Spinal cord (tissue), 10 donors: ENCODE measurements at places on chromosomes 5 and 9.

DNA sequence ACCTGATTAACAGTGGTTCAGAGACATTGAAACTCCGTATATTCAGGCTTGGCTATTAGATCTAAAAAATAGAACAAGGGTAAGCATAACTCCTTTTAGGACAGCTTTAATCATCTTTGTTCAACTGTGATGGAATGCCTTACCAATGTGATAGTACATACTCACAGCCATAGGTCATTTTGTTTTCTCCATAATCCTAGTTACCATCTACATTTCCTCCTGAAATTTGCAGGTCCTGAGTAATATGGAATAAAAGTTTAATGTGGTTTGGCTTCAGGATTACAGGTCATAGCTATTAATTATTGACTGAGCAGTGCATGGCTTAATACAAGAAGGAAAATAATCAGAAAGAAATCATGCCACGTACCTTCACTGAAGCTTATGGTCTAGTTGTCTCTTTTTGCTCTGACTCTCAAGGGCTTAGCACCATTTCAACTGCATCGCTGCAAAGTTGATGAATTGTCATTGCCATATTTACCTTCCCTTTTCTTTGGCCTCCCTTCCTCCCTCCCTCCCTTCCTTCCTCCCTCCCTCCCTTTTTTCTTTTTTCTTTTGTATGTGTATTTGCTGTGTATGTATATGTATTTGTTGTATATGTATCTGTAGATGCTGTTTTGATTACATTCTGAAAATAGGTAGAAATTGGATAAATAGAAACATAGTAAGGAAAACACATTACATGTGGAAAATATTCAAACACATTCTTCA is 250.9 kb upstream of the ZNF608 start:
- no peak for DNase-seq

DNA sequence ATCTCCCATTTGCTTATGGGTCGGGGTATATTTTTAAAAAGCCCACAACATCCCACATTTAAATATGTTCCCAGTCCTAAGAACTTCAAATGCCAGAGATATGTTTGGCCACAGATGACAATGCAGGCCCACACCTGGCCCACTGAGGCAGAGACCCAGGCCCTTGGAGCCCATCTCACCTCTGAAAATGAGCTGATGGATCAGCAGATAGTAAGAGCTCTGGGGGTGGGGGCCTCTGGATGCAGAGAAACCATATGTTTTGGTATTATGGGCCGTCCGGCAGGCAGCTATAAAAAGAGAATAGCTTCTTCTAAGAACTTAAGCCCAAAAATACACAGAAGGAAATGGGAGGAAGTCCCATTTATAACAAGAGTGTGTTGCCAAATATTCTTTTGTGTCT is 256.0 kb downstream of the GRIA1 start:
- no peak for DNase-seq

GRCh38 chr9:25918761-25919160 is 240.5 kb upstream of the TUSC1 start:
- DNase-seq = no peak

- no peak for DNase-seq
Observed at GRCh38 chr9:34862836-34863235, 95.2 kb upstream of the PHF24 start.

- no peak for DNase-seq
Observed at GRCh38 chr5:123819833-123820232, 307.9 kb downstream of the CSNK1G3 start.

DNA sequence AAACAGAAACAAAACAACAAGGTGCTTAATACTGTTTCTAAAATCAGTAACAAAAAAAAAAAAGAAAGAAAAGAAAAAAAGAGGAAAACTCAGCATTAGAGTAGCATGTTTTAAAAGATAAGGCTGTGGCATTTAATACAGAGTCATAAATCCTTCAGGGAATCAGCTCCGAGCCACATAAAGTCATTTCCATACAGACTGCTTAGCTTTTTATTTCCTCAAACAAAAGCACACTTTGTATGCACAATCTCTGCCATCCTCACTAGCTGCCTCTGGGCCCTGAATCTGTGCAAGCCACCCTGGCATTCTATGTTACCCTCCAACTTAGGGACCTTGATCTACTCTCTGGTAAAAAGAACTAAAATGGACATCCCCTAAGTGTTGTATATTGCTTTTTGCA is 87.6 kb downstream of the SEMA6A start:
- no peak for DNase-seq

GRCh38 chr9:113503613-113504211 is 40.2 kb downstream of the RGS3 start:
- no peak for DNase-seq

DNA sequence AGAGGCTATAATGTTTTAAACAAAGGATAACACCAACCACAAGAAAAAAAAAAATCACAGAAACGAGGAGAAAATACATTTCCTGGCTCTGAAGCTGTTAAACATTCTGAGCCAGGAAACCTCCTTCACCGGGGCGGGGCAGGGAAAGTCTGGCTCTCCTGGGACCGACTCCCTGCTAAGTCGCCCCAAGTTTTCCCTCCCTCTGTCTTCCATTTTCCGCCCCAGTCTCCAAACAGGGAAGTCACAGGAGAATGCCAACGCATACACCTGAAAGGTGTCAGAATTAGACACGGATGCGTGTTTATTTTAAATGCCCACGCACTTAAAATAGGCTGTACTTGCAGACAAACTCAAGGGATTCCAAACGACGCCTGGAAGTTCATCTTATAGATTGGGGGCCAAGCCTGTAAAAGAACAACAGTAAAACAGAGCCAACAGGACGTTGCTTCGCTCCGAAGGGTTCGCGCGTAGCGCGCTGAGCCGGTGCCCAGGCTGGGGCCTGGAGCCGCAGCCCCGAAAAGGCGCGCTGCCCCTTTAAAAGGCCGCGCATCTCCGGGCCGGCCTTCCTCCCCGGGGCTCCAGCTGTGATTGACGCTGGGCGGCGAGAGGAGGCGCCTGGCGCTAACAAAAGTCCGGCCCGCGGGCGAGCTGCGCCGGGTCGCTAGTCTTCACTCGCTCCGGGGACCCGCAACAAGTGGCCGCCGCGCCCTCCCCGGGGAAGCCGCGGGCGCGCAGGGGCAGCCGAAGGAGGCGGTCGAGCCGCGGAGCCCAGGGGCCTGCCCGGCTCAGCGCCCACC is at the start of gene FBXL7:
Gene FBXL7 (plus strand): TSS at position 653 of the 797 bp plus-strand sequence.
- peak; percentile 89 for DNase-seq

- DNase-seq = peak; percentile 7
Observed at GRCh38 chr9:88106492-88106891, 31.8 kb downstream of the SPATA31C2 start.

DNA sequence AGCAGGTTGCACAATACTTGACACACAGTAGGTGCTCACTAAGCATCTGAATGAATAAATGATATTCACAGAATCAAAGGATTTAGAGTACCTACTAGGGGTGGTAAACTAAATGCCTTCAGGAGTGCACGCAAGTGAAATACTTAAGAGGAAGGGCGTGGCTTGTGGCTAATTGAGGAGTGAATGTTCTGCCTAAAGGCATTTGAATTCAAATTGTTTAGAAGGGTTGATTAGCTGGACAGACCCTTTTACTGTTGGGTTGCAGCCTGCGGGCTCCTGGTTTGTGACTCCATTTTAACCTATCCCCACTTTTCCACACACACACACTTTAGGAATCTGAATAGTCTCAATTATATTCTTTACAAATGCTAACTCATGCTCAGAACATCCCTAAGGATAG is 63.1 kb downstream of the PPP2R2B start:
- DNase-seq = no peak
